Esophagus muscularis mucosa (tissue), 4 donors: ENCODE measurements at places on chromosomes 11 and 22. TPM values are rescaled to one million over a fixed set of nuclear protein-coding genes. Genes with fewer than 3 reads are reported as not detected.

The IGLL1 gene
- total RNA-seq, result not detected

The GLYATL1 gene
- total RNA-seq, result not detected

The RASL10A gene
- 0.50 TPM for total RNA-seq

The CCDC15 gene
- total RNA-seq, result 1.6 TPM

The KCNQ1 gene
- total RNA-seq, result 2.1 TPM

The FGF19 gene
- total RNA-seq, result not detected

The LRRC10B gene
- total RNA-seq, result not detected

The KIRREL3 gene
- total RNA-seq, result 4.0 TPM

The NAALAD2 gene
- 0.99 TPM for total RNA-seq

The CCDC116 gene
- total RNA-seq, result 0.99 TPM

The DDTL gene
- total RNA-seq, result 2.2 TPM

The MYEOV gene
- not detected for total RNA-seq

The TRIM64C gene
- not detected for total RNA-seq

The OR4S1 gene
- not detected for total RNA-seq

- H3K4me1 ChIP-seq, result peaks cover 18% of the 10 kb centered on the region
- no peak for DNase-seq
- H3K27ac ChIP-seq, result no peak overlapping the region
- H3K36me3 ChIP-seq, result no peaks in the 10 kb centered on the region
- no peak overlapping the region for H3K4me3 ChIP-seq
- peaks cover 15% of the 10 kb centered on the region for H3K27me3 ChIP-seq
Observed at GRCh38 chr11:67026941-67027340, 4.0 kb downstream of the SYT12 start.

DNA sequence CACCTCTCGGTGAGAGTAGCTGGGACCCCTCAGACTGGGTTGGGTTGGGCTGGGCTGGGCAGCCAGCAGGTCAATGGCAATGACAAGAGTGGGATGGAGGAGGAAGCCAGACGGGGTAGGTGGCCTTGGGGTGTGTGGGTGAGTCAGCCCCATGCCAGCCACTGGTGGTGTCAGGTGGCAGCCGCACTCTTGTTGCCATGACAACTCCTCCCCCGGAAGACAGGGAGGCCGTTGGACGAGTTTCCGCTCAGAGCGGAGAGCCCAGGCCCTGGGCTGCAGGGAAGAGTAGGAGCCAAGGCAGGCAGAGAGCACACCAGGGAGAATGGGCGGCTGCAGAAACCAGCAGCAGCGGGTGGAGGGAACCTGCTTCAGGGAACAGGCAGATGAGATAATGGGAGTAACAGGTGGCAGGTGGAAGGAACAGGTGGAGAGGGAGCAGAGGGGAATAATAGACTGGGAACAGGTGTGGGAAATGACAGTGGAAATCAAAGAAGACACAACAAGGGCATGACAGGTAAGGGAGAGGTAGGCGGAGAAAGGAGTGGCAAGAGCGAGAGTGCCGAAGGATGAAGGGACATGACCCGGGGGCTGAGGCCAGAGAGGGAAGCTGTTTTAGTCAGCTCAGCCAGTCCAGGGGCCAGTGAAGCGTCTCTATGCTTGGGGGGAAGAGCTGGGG is 8.7 kb downstream of the SPTBN2 start:
- peaks cover 1% of the 10 kb centered on the region for H3K36me3 ChIP-seq
- no peaks in the 10 kb centered on the region for H3K4me1 ChIP-seq
- no peak for DNase-seq
- no peak overlapping the region for H3K4me3 ChIP-seq
- no peaks in the 10 kb centered on the region for H3K27me3 ChIP-seq

DNA sequence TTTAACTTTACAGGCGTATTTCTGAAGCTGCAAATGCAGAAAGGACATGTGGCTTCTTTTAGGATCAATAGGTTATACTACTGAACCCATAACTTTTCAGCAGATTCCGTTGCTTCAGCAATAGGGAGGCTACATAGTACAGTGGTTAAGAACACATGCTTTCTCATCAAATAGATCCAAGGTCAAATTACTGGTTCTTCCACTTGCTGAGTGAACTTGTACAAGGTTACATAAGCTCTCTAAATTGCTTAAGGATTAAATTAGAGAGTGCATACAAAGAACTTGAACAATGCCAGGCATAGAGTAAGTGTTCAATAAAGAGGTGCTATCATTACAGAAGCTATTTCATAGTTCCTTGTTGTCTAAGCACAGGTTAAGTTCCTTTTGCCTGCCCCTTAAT is 129.6 kb downstream of the BARX2 start:
- no peaks in the 10 kb centered on the region for H3K36me3 ChIP-seq
- no peak overlapping the region for H3K4me3 ChIP-seq
- H3K27ac ChIP-seq, result no peak overlapping the region
- H3K4me1 ChIP-seq, result no peaks in the 10 kb centered on the region
- H3K27me3 ChIP-seq, result no peaks in the 10 kb centered on the region
- no peak for DNase-seq

GRCh38 chr22:39090426-39091064 is 6.5 kb upstream of the APOBEC3H start:
- no peaks in the 10 kb centered on the region for H3K36me3 ChIP-seq
- H3K4me1 ChIP-seq, result peaks cover 12% of the 10 kb centered on the region
- no peak overlapping the region for H3K4me3 ChIP-seq
- no peak for DNase-seq
- H3K27ac ChIP-seq, result no peak overlapping the region

GRCh38 chr22:41573677-41574076 is 12.9 kb downstream of the CSDC2 start:
- H3K4me3 ChIP-seq, result no peak overlapping the region
- H3K27ac ChIP-seq, result no peak overlapping the region
- peaks cover 14% of the 10 kb centered on the region for H3K4me1 ChIP-seq
- no peaks in the 10 kb centered on the region for H3K36me3 ChIP-seq
- no peak for DNase-seq

GRCh38 chr22:35582218-35582860 is 34.8 kb downstream of the MB start:
- H3K36me3 ChIP-seq, result no peaks in the 10 kb centered on the region
- H3K4me3 ChIP-seq, result no peak overlapping the region
- no peak for DNase-seq
- H3K4me1 ChIP-seq, result peaks cover 8% of the 10 kb centered on the region
- no peaks in the 10 kb centered on the region for H3K27me3 ChIP-seq

DNA sequence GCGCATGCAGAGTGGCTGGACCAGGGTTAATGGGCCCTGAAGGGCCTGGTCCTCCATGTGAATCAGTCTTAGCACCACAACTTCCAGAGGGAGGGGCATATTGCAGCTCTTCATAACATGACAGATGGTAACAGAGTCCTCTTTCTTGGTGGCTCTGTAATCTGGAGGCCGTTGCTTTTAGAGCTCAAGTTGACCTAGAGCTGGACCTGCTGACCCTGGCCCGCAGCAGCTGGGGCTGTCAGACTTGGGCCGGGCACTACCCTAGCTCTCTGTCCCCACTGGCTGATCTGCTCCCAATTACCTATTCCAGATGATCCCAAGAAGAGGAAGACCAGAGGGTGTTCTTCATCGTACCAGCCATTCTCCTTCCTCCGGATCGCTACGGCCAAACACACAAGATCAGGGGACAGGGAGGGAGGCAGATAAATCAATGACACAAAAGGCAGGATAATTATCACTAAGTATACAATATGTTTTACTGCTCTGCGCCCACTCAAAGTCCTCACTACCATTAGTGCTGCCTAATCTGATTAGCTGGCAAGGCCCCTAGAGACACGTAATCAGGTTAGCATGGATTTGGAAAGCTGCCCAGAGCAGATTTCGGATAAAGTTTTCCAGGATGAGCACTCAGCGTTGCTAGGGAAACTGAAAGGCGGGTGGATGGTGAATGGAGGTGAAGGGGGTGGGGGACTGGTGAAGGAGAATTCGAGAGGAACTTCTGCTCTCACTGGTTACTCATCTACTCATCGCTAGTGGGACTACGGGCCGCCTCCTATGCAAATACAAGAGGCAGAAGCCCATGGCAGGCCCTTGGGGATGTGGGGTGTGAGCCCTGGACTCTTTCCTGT is 64.5 kb upstream of the PHOX2A start:
- peaks cover 53% of the 10 kb centered on the region for H3K36me3 ChIP-seq
- no peak overlapping the region for H3K27ac ChIP-seq
- H3K4me3 ChIP-seq, result no peak overlapping the region
- no peak for DNase-seq

GRCh38 chr11:8106679-8107078 is 25.7 kb downstream of the TUB start:
- no peak overlapping the region for H3K27ac ChIP-seq
- peaks cover 34% of the 10 kb centered on the region for H3K36me3 ChIP-seq
- DNase-seq, result peak; percentile 55
- no peaks in the 10 kb centered on the region for H3K27me3 ChIP-seq
- peaks cover 16% of the 10 kb centered on the region for H3K4me1 ChIP-seq
- no peak overlapping the region for H3K4me3 ChIP-seq

- no peaks in the 10 kb centered on the region for H3K4me1 ChIP-seq
- DNase-seq, result no peak
- H3K27me3 ChIP-seq, result no peaks in the 10 kb centered on the region
- H3K27ac ChIP-seq, result no peak overlapping the region
- no peaks in the 10 kb centered on the region for H3K36me3 ChIP-seq
- H3K4me3 ChIP-seq, result no peak overlapping the region
Observed at GRCh38 chr11:121246021-121246768, 46.4 kb upstream of the SC5D start.

DNA sequence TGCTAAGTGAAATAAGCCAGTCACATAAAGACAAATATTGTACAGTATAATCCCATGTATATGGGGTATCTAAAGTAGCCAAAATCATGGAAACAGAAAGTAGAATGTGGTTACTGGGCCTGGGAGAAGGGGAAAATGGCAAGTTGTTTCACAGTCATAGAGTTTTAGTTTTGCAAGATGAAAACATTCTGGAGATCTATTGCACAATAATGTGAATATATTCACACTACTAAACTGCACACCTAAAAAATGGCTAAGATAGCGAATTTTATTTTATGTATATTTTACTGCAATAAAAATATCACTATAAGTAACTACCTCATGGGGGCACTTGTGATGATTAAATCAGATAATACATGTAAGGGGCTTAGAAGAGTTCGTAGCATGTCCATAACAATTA is 72.0 kb upstream of the ARHGAP32 start:
- H3K36me3 ChIP-seq, result no peaks in the 10 kb centered on the region
- peaks cover 3% of the 10 kb centered on the region for H3K4me1 ChIP-seq
- no peak overlapping the region for H3K27ac ChIP-seq
- no peaks in the 10 kb centered on the region for H3K27me3 ChIP-seq
- DNase-seq, result no peak

- H3K36me3 ChIP-seq, result no peaks in the 10 kb centered on the region
- H3K4me1 ChIP-seq, result no peaks in the 10 kb centered on the region
- H3K4me3 ChIP-seq, result no peak overlapping the region
- no peak for DNase-seq
- H3K27ac ChIP-seq, result no peak overlapping the region
Observed at GRCh38 chr22:47372596-47373385, 610.3 kb downstream of the TBC1D22A start.

- H3K36me3 ChIP-seq, result peaks cover 68% of the 10 kb centered on the region
- no peaks in the 10 kb centered on the region for H3K27me3 ChIP-seq
- no peak for DNase-seq
- H3K27ac ChIP-seq, result no peak overlapping the region
Observed at GRCh38 chr22:24411256-24412004, 16.0 kb upstream of the ADORA2A start.

DNA sequence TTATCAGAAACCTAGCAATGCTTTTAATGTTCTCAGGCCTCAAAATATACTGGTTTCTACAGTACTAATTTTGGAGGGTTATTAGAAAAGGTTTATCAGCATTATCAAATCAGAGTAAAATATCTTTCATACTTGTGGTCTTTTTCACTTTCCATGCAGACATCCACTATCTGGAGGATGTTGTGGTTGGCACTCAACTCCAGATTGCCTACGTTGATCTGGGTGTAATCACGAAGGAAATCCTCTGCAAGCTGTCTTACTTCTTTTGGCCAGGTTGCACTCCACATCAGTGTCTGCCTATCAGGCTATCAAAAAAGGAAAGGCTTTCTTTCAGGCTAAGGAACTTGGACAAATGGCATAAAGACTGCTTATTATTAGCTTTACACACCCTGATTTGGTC is 11.6 kb downstream of the DDX17 start:
- peaks cover 57% of the 10 kb centered on the region for H3K4me1 ChIP-seq
- no peak overlapping the region for H3K27ac ChIP-seq
- DNase-seq, result no peak
- peaks cover 100% of the 10 kb centered on the region for H3K36me3 ChIP-seq

GRCh38 chr22:18103527-18104269 is 6.9 kb upstream of the TUBA8 start:
- H3K4me1 ChIP-seq, result no peaks in the 10 kb centered on the region
- H3K27me3 ChIP-seq, result no peaks in the 10 kb centered on the region
- no peaks in the 10 kb centered on the region for H3K36me3 ChIP-seq
- H3K4me3 ChIP-seq, result no peak overlapping the region
